ENCODE measurements at places on chromosomes 3 and 15.

- H3K4me3 ChIP-seq: no peak overlapping the region
- no peaks in the 10 kb centered on the region for H3K4me1 ChIP-seq
- H3K27me3 ChIP-seq: no peaks in the 10 kb centered on the region
- H3K27ac ChIP-seq: no peak overlapping the region
Observed at GRCh38 chr3:173009410-173009809, 131.6 kb downstream of the SPATA16 start.

DNA sequence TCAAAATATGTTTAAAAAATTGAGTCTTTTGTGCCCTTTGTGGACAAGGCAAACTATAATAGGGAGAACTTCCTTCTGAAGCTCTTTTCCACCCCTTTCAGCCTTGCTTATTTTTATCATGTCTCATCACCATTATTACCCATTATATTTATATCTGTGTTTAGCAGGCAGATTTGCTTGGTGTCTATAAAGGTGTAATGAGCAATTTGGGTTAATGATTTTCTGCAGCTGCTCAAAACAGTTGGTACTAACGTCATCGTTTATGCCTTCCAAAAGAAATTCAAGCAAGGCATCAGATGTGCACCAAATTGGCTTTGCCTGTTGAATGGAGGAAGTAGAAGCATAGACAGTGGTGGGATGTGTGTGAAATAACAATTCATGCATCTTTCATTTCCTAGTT lies 483.7 kb upstream of the SGO1 start:
- H3K27ac ChIP-seq: no peak overlapping the region
- no peak overlapping the region for H3K4me3 ChIP-seq

DNA sequence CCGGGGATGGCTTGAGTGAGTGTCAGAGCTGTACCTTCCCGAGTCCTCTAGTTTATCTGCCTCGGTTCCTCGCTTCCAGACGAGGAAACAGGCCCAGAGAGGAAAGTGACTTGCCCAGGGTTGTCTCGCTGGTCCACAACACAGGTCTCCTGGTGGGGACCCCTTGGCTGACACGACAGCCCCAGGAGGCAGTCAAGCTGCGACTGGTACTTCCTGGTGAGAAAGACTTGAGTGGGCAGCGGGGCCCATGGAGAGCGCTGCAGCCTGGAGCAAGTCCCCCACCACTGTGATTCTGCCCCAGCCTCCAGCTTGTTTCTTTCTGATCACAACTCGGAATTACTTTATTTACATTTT lies 600 bp upstream of the CHRNA5 start:
- no peaks in the 10 kb centered on the region for H3K27me3 ChIP-seq
- H3K36me3 ChIP-seq: no peaks in the 10 kb centered on the region
- H3K4me3 ChIP-seq: no peak overlapping the region
- no peaks in the 10 kb centered on the region for H3K4me1 ChIP-seq
- peak overlapping the region; percentile 65 for H3K27ac ChIP-seq

DNA sequence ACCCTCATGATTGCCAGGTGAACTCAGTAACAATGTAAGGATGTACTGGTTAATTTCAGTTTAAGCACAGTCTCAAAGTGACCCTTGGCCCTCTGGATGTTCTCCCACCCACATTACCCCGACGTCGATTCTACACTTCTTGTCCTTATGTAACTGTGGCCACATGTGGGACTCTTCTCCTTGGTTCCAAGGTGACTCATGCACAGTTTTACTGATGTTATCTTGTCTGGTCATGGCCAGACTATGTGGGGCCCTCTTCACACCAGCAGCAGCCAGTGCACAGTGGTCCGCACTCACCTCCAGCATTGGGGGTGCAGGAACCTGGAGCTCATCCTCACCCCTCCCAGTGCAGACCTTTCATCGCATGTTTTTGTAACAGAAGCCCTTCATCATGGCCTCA lies 519.4 kb downstream of the OCA2 start:
- H3K27me3 ChIP-seq: no peaks in the 10 kb centered on the region
- no peaks in the 10 kb centered on the region for H3K36me3 ChIP-seq
- H3K4me1 ChIP-seq: no peaks in the 10 kb centered on the region
- DNase-seq: no peak

GRCh38 chr3:178508443-178508825 lies 27.8 kb upstream of the KCNMB2 start:
- H3K4me1 ChIP-seq: no peaks in the 10 kb centered on the region
- no peaks in the 10 kb centered on the region for H3K36me3 ChIP-seq
- no peak overlapping the region for H3K4me3 ChIP-seq
- no peaks in the 10 kb centered on the region for H3K27me3 ChIP-seq

GRCh38 chr15:67039384-67040075 lies 25.9 kb upstream of the SMAD3 start:
- H3K4me3 ChIP-seq: no peak overlapping the region
- H3K27me3 ChIP-seq: no peaks in the 10 kb centered on the region
- H3K4me1 ChIP-seq: no peaks in the 10 kb centered on the region

- H3K4me3 ChIP-seq: no peak overlapping the region
- peaks cover 2% of the 10 kb centered on the region for H3K36me3 ChIP-seq
- no peak overlapping the region for H3K27ac ChIP-seq
- no peaks in the 10 kb centered on the region for H3K27me3 ChIP-seq
- DNase-seq: no peak
Observed at GRCh38 chr15:67511606-67512005, 9.3 kb upstream of the C15orf61 start.

GRCh38 chr3:167976516-167977361 lies 119.0 kb downstream of the GOLIM4 start:
- H3K4me1 ChIP-seq: no peaks in the 10 kb centered on the region
- H3K27me3 ChIP-seq: no peaks in the 10 kb centered on the region
- H3K4me3 ChIP-seq: no peak overlapping the region
- H3K36me3 ChIP-seq: no peaks in the 10 kb centered on the region
- no peak overlapping the region for H3K27ac ChIP-seq

- peak overlapping the region; percentile 73 for H3K4me3 ChIP-seq
- H3K27me3 ChIP-seq: no peaks in the 10 kb centered on the region
- no peak for DNase-seq
- H3K27ac ChIP-seq: peak overlapping the region; percentile 35
- peaks cover 14% of the 10 kb centered on the region for H3K4me1 ChIP-seq
Observed at GRCh38 chr3:32105291-32106131, 909 bp upstream of the GPD1L start.

DNA sequence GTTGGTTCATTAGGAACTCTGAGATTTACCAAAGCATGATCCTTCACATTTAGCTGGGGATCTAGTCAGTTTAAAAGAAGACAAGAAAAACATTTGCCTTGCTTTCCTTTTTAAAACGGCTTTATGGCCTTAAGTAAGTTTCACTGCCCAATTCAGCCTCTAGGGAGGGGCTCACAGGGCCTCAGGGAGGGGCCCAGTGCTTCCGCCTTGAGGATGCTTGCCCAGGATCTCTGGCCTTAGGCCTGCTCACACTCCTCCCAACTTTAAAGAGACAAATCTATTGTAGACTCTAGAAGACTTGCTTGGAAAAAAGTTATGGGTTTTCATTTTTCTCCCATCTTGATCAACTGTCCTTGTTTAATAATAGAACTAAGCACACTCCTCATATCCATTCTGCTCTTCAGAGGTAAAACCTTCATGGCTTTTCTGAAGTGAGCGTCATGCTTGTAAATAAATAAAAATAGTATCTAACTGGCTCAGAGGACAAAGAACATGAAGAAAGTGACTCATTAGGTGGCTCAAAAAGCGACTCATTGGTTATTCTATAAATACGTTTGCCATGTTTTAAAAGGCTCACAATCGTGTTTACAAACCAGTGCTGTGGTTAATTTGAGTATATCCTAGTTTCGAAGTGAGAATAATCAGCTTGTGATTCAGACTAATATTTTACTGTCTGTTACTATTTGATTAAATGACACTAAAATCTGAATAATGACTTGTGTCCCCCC lies 13.7 kb downstream of the PDHB start:
- H3K27ac ChIP-seq: peak overlapping the region; percentile 2
- no peak for DNase-seq
- H3K36me3 ChIP-seq: no peaks in the 10 kb centered on the region
- H3K4me1 ChIP-seq: no peaks in the 10 kb centered on the region
- no peak overlapping the region for H3K4me3 ChIP-seq

- no peaks in the 10 kb centered on the region for H3K27me3 ChIP-seq
- no peaks in the 10 kb centered on the region for H3K4me1 ChIP-seq
- H3K4me3 ChIP-seq: no peak overlapping the region
- no peak for DNase-seq
- no peaks in the 10 kb centered on the region for H3K36me3 ChIP-seq
- H3K27ac ChIP-seq: no peak overlapping the region
Observed at GRCh38 chr15:59304034-59304795, 68.5 kb downstream of the MYO1E start.

DNA sequence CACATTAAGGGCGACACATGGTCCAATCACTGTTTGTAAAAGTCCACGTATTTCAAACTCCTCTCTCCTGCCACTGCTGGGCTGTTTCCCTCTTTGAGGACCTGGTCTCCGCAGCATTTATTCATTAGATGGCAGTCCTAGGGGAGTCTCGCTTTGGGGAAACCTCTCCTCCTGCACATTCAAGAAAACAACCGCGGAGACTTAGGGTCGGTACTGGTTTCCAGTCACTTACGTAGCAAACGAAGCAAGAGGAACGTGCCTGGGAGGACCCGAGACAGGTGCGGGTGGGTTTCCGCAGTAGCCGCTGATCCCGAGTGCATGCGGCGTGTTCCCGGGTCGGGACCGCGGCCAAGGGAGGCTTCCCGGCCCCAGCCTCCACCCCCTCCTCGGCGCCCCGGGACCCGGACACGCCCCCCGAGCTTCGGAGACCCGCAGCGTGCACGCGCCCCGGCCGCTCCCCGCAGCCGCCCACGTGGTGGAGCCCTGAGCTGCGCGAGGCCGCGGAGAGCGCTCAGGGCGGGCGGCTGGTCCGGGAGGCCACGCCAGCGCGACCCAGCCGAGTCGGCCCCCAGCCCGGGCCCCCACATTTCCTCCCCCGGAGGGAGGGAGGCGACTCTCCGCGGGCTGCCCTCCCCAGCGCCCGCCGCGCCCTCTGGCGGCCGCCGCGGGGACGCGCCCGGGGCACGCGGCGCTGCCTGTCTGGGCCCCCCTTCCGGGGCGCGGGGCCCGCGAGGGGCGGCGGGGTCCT lies 1.1 kb upstream of the IGF1R start:
- H3K27ac ChIP-seq: peak overlapping the region; percentile 85
- H3K36me3 ChIP-seq: no peaks in the 10 kb centered on the region
- DNase-seq: peak; percentile 58
- no peaks in the 10 kb centered on the region for H3K4me1 ChIP-seq
- H3K4me3 ChIP-seq: peak overlapping the region; percentile 98

- no peak for DNase-seq
- no peak overlapping the region for H3K27ac ChIP-seq
- H3K4me3 ChIP-seq: no peak overlapping the region
Observed at GRCh38 chr3:59280113-59280512, 230.3 kb upstream of the CFAP20DC start.

DNA sequence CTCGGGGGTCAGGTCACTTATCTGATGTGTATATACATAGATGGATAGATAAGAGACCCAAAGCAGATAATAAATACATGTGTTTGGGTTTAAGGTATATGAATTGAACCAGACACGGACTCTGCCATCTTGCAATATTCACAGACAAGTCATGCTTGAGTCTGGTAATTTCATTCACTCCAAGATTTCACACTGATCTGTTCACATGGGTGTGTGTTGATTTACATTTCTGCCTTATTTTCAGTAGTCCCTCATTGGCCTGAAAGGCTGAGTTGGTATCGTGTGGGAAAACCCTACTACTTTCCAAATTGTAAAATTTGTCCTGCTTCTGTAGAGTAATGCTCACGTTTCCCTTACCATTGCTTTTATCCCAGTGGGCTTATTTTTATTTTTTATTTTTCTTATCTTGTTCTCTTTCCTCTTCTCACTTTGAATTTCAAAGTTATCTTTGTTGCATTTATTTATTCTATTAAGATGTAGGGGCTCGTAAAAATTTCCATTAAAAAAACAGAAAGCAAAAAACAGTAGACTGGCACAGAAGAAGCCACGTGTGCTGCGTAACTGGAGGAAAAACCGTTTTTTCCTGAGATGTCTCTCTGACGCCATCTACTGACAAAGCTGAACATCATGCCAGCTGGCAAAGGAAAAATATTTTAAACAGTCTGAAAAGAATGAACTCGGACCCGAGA lies 10.8 kb upstream of the MFSD1 start:
- DNase-seq: no peak
- H3K4me3 ChIP-seq: no peak overlapping the region
- no peak overlapping the region for H3K27ac ChIP-seq
- peaks cover 4% of the 10 kb centered on the region for H3K4me1 ChIP-seq
- H3K36me3 ChIP-seq: no peaks in the 10 kb centered on the region
- no peaks in the 10 kb centered on the region for H3K27me3 ChIP-seq

DNA sequence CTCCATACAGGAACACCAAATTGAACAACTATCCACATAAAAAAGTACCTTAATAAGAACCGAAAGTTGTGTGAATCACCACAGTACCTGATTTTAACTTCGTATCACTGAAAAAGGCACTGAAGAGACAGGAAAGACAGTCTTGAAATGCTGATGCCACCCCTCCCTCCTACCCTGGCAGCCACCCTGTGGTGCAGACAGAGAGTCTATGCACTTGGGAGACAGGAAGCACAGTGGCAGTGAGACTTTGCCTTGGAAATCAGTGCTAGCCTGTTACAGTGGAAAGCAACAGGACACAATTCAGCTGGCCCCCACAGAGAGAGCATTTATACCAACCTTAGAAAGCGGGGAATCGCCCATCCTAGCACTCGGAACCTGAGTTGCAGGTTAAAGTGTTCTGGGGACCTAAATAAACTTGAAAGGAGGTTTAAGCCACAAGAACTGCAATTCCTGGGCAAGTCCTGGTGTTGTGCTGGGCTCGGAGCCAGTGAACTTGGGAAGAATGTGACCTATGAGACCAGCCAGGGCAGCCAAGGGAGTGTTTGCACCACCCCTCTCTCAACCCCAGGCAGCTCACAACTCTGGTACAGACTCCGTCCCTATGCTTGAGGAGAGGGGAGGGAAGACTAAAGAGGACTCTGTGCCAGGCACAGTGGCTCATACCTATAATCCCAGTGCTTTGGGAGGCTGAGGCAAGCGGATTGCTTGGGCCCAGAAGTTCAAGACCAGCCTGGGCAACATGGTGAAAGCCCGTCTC lies 240.1 kb downstream of the ISL2 start:
- no peak overlapping the region for H3K4me3 ChIP-seq
- H3K27me3 ChIP-seq: no peaks in the 10 kb centered on the region
- H3K4me1 ChIP-seq: no peaks in the 10 kb centered on the region
- DNase-seq: peak; percentile 15
- H3K27ac ChIP-seq: no peak overlapping the region

- H3K4me1 ChIP-seq: no peaks in the 10 kb centered on the region
- H3K27me3 ChIP-seq: no peaks in the 10 kb centered on the region
- H3K4me3 ChIP-seq: no peak overlapping the region
- H3K27ac ChIP-seq: no peak overlapping the region
Observed at GRCh38 chr3:178960181-178960580, 111.4 kb downstream of the ZMAT3 start.

DNA sequence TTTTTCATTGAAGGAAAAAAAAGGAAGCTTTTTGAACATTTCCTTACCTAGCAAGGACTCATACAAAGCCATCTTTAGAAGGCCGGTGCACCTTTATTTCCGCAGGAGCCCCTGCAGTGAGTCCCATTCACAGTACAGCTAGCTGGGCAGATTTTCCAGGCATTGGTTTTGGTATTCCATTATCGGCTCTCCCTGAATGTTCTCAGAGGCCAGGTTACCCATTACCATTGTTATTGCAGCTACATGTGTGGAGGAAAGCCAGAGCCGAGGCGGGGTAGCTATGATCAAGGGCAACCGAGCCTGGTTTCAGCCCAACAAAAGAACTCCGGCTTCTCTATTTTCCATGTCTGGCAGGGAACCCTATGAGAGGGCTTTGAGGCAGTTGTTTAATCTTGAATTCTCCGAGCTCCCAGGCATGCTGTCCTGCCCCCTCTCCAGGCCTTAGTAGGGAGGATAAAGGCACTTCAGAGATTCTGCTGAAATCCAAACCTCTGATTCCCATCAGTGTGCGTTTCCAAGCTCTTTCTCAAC lies 100.3 kb downstream of the LRRK1 start:
- no peaks in the 10 kb centered on the region for H3K36me3 ChIP-seq
- no peak overlapping the region for H3K4me3 ChIP-seq
- H3K27ac ChIP-seq: no peak overlapping the region
- H3K4me1 ChIP-seq: no peaks in the 10 kb centered on the region
- no peak for DNase-seq
- H3K27me3 ChIP-seq: no peaks in the 10 kb centered on the region

All from prostate gland (tissue), 2 donors.